ENCODE measurements at places on chromosomes 13 and 19.

DNA sequence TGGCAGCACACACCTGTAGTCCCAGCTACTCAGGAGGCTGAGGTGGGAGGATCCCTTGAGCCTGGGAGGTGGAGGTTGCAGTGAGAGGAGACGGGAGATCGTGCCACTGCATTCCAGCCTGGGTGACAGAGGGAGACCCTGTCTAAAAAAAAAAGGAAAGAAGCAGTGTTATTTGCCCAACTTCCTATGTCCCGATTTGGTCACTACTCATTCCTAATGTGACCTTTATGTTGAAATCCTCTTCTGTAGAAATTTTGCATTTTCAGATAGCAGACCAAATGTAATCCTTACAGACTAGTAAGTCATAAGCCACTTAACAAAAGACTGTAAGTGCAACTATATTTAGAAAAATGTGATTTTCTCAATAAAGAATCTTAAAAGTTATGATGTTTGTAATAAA lies 18.2 kb upstream of the STK24 start:
- DNase-seq = no peak

DNA sequence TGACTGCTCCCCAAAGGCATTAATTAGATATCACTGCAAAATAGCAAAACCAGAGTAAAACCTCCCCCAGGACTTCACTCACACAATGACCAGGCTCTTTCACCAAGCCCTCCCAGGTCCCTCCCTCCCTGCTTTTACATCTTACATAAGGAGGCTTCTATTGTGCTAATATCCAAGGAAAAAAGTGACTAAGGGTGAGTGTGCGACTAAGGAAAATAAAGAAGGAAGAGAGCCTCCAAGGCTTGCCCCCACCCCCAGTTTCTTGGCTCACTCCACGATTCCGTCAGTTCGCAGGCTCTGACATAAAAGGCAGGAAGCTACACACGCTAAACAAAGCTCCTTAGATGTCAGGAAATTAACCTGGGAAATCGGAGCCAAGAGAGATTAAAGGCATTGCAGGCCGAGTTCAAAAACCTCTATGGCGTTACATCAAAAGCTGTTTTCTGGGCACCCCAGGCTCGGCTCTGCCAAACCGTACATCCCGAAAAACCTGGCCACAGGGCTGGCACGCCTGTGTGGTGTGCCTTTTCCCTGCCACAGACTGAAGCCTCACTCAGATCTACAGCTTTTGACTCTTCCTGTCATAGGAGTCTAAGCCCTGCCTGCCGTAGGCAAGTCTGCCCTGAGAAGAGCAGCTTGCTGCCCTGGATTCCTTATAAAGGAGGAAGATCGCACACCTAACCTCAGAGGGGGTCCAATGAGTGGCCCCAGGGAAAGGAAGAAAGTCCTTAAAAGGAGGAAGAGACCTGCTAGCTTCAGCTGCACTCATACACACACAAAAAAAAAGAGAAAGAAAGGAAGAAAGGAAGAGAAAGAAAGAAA lies 67.0 kb upstream of the SERP2 start:
- no peak for DNase-seq

DNA sequence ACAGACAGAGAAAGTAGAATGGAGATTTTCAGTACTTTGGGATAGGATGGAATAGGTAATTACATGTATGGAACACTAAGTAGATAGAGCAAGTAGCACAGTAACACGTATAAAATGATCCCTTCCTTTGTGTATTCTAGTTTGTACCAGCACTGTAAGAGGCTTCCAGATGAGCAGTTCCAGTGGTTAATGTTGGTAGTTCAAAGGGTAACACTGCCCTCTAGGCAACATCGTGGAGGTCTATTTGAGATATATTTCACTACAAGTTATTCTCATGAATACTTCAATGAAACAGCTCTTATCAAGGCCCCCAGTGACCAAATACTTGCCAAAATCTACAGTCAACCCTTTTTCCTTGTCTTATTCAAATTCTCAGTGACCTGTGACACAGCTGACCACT lies 13.5 kb upstream of the ZNF563 start:
- peak; percentile 8 for DNase-seq

DNA sequence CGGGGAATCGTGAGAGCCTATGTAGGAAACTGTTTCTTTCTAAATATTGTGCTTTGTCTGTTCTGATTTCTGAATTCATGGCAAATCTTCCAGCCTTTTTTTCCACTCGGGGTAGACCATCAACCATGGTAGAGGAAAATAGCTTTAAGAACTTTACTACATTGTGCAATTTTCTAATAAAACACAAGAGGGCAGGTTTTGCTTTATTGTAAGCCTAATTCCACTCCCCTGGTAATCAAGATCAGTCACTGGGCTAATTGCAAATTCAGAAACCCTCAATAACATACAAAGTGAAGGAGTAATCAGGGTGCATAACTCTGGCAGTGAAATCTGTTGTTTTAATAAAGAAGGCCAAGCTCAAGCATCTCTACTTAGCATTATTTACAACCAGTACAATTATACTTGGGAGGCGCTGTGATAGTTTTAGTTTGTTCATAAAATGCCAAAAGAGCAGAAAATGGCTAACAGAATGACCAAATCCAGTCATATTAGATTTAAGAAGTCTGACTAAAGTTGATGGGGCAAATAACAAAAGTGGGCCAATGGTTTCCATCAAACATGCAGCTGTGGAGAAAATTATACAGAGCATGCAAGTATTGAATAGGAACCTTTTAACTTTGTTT lies 43.8 kb downstream of the DCT start:
- DNase-seq = no peak

DNA sequence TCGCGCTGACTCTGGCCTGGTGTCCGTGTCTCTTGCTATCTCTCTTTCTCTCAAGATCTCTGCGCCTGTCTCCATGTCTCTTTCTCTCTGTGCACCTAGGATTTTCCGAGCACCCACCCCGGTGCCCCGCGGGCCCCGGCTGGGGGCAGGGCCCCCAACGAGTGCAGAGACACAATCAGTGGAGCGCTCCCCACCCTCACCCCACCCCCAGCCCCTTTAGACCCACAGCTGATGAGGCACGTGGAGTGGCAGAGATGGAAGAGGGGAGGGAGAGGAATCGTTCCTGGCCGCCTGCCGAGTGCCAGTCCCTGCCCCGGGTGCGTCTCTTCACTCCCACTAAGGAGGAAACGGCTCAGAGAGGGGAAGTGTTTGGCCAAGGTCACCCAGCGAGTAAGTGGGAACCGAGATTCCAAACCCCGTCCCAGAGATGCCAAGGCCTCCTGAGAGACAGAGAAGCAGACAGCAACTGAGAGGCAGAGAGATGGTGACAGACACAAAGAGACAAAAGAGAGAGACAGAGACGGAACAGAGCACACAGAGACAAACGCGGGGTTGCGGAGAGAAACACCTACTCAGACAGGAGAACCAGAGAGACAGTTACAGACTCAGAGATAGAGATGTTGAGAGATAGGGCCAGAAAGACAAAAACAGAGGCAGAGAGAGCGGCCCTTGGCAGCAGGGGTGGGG lies 626 bp upstream of the BCL3 start:
- peak; percentile 23 for DNase-seq

DNA sequence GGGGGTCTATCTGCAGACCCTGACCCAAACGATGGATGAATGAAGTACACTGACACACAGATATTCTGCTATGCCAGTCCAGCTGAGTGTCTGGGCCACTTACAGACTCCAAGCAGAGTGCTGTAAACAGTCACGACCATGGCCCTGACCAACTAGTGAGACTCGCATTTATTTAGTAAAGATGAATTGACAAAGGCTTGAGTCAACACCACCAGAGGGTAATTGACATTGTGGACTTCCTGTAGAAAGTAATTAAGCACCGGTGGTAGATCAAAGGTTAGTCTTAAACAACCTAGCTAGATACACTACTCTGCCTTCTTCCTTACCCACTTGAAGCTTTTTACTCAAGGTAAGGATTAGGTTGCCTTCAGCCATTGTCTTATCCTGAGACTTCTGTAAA lies 63.4 kb upstream of the KPNA3 start:
- DNase-seq = no peak

DNA sequence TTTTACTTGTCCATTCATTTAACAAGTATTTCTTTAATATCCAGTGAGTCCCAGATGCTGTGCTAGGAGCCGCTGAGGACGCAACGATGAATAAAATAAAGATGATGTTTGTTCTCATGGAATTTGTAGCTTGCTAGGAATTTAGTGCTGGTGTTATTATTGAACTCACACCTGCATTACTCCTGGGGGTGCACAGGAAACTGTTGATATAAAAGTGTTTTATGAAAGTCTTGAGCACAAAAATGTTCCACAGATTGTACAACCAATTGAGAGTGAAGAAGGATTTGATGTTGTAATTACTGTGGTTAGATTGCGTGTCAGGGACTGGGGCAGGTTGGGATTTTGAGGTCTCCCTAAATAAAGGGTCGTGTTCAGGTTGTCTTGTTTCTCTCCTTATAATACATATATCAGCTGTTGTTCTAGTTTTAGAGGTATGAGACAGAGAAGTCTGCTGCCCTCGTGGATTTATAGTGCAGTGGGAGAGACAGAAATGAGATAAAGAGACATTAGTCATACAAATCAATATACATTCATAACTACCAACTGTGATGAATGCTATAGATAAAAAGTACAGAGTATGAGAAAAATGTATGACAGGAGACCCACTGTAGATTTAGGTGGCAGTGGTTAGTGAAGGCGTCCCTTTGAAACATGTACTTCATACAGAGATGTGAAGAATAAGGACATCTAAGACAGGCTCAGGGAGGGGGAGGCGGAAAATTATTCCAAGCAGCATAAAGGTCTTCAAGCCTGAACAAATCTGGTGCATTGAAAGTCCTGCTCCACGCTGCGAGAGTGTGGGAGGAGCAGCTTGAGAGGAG lies 11.3 kb downstream of the CACNG6 start:
- DNase-seq = no peak

DNA sequence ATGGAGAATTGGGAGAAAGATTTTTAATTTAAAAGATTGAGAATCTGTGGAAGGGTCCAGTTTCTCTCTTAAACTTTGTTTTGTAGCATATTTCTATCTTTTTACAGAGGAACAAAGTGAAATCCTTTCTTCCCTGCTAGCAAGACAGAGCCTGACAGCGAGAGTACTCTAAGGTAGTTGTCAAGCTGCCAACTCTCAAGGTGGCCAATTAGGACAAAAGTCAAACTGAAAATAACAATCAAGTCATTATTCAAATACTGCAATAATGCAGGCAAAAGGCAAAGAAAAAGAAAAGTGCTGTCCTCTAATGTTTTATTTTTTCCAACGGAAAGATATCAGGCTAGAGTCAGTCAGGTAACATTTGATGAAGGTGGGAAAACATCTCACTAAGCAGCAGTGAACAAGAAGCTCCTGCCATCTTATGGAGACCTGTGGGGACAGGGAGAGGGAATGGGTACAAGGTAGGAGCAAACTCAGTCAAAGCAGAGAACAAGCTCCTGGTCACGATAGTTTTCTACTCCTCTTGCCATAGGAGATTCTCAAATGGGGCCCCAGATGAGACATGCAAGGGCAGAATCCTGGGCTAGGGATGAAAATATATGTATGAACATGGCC lies 801.9 kb upstream of the SLITRK1 start:
- DNase-seq = no peak

GRCh38 chr13:41306271-41307145 lies 4.6 kb upstream of the NAA16 start:
- no peak for DNase-seq

GRCh38 chr13:51357928-51358595 lies 18.6 kb downstream of the SERPINE3 start:
- DNase-seq = no peak

- no peak for DNase-seq
Measured at GRCh38 chr19:16524991-16525734, 17.1 kb downstream of the CHERP start.

DNA sequence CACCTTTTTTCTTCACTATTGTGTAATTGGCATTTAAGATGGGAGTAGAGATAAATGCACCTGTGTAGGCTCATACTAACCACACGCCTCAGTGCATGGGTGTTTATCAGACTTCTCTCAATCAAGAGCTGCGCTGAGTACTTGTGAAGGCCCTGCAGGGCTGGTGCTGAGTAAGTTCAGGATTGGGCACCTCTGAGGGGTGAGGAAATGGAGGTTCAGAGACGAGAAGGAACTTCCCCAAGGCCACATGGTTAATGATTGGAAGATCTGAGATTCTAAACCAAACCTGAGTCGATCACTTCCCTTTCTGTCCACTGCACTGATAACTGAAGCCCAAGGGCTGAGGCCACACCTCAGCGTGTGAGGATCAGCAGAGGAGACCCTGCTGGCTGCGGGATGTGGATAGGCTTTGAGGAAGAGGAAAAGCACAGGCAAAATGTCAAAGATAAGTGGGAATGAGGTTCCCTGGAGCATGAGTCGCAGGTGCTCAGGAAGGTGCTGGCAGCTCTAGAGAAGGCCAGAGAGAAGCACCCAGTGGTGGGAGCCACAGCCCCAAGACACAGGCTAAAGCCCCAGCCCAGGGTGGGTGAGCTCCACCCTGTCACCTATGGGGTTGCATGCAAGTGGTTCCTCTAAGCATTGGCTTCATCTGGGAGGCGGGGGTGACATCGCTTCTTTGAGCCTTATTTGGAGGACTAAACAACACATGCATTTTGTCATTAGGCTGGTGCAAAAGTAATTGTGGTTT lies 32.3 kb upstream of the GJB6 start:
- DNase-seq = no peak

DNA sequence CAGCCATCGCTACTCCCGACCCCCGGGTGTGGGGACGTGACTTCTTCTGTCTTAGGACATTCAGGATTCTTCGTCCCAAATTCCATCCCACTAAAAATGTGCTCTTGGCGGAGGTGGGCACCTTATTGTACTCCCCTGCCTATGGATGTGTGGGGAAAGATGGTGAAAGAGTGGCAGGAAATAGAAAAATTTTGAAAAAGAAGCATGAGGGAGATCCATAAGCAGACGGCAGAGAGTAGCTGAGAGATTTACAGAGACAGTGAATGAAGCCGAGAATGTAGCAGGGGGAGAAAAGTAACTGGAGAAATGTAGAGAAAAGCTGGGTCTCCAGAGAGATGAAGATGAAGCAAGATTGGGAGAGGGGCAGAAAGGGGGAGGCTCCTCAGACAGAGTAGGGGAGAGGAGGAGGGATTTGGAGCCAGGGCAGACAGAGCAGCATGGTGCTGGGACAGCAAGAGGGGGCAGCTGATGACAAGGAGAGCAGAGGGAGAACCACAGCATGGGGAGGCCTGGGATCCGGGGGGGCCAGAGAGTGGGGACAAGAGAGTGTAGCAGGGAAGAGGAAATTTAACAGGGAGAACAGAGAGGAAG lies 843 bp downstream of the ZNF610 start:
- no peak for DNase-seq

DNA sequence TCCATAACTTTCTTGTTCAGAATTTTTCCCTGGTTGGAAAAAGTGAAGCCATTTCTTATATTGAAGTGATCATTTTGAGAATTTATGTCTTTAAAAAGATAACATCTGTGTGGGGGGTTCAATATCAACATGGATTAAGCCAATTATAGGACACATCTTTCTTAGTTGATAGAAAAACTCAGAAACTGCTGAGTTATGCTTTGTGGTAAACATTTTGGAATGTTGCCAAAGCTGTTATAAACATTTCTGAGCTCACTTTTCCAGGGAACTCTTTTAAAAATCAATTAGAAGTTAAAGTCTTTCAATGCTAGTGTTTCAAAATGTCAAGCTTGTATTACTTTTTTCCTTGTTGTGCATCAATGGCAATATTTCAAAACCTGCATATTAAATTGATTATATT lies 248.8 kb downstream of the DACH1 start:
- DNase-seq = no peak

GRCh38 chr13:36559375-36559774 lies 114.4 kb upstream of the SERTM1 start:
- DNase-seq = no peak
